Progenitor cell of endocrine pancreas (in vitro differentiated cells): ENCODE measurements at places on chromosomes 6 and 20. TPM values are rescaled to one million over a fixed set of nuclear protein-coding genes. Genes with fewer than 3 reads are reported as not detected.

The SLC2A10 gene
- total RNA-seq, result 16.1 and 16.6 TPM in 2 replicates

GRCh38 chr20:59662856-59663512, 58.6 kb downstream of the PHACTR3 start:
- H3K27ac ChIP-seq, result no peak overlapping the region
- no peak overlapping the region for H3K4me3 ChIP-seq

DNA sequence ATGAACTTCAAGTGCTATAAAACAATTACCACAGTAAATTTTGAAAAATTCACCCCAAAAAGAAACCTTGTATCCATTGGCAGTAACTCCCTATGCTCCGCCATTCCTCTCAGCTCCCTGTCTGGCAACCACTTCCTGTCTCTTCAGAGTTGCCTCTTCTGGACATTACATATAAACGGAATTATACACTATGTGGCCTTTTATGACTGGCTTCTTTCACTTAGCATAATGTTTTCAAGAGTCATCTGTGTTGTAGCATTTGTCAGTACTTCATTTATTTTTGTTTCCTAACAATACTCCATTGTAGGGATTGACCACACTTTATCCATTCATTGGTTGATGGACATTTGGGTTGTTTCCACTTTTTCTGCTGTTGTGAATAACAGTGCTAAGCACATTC, 50.1 kb downstream of the CEP43 start:
- peaks cover 2% of the 10 kb centered on the region for H3K4me1 ChIP-seq
- peaks cover 4% of the 10 kb centered on the region for H3K36me3 ChIP-seq
- no peak overlapping the region for H3K27ac ChIP-seq
- H3K27me3 ChIP-seq, result no peaks in the 10 kb centered on the region
- no peak for DNase-seq

- H3K27ac ChIP-seq, result no peak overlapping the region
- peaks cover 16% of the 10 kb centered on the region for H3K4me1 ChIP-seq
- no peaks in the 10 kb centered on the region for H3K36me3 ChIP-seq
- DNase-seq, result no peak
- H3K27me3 ChIP-seq, result no peaks in the 10 kb centered on the region
- no peak overlapping the region for H3K4me3 ChIP-seq
Observed at GRCh38 chr6:6751619-6752023, 163.1 kb downstream of the LY86 start.

- H3K27me3 ChIP-seq, result no peaks in the 10 kb centered on the region
- H3K4me1 ChIP-seq, result peaks cover 16% of the 10 kb centered on the region
- no peaks in the 10 kb centered on the region for H3K36me3 ChIP-seq
- DNase-seq, result no peak
Observed at GRCh38 chr6:52731719-52732118, 31.6 kb downstream of the GSTA2 start.

DNA sequence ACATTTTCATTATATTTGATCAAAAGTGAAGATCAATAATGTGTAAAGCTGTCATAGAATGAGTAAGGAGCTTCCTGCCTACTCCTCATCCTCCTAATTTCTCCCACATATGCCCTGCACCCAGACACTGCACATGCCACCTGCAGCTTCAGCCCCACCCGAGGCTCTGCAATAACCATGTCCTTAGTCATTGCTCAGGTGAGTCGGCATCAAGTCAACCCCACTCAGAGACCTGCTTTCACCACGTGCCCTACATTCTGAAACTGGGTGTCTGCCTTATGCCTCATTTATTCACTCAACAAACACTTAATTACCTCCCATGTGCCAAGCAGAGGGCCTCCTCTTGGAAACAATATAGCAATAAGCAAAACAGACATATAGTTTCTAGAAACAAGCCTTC, 15.4 kb upstream of the TNFAIP3 start:
- H3K27ac ChIP-seq, result no peak overlapping the region
- no peak overlapping the region for H3K4me3 ChIP-seq
- no peaks in the 10 kb centered on the region for H3K27me3 ChIP-seq

DNA sequence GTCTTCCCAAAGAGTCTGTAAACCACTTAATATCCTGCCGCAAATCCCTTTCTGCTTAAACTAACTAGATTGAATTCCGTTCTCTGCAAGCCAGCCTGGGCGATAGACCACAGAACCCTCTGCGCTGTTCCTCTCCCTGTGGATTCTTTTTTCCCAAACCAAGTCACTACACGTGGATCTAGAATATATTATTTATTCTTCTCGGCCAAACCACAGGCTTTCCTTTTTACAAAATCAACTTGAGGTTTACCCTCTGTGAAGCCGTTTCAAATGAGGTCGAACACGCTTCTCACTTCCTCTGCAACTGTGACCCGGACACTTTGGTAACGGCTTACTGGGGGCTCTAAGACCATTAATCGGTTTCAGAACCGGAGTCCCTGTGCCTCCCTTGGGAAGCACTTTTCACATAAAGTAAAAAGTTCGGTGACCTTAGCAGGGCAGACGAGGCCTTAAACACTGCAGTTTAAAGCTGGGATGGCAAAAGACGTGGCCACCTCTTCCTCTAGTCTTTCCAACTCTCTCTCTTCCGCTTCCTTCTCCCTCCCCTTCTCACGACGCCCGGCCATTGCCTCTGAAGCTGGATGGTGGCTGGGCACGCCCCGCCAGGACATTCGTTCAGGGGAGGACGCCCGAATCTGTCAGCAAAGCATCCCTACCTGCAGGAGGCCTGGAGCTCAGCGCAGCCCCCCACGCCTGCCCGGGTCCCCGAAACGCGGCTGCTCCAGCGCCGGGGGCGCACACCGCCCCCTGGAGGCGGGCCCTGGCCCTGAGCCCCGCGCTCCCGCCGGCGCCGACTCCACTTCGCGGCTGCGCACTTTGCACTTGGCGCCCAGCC, 55.0 kb upstream of the FOXC1 start:
- H3K27me3 ChIP-seq, result peaks cover 2% of the 10 kb centered on the region
- H3K4me3 ChIP-seq, result no peak overlapping the region
- no peak overlapping the region for H3K27ac ChIP-seq
- no peak for DNase-seq
- no peaks in the 10 kb centered on the region for H3K36me3 ChIP-seq

GRCh38 chr6:14058735-14059134, 58.8 kb upstream of the CD83 start:
- H3K27ac ChIP-seq, result no peak overlapping the region
- H3K27me3 ChIP-seq, result peaks cover 12% of the 10 kb centered on the region
- H3K4me3 ChIP-seq, result no peak overlapping the region
- DNase-seq, result no peak
- no peaks in the 10 kb centered on the region for H3K36me3 ChIP-seq
- no peaks in the 10 kb centered on the region for H3K4me1 ChIP-seq

GRCh38 chr6:134105940-134106339, 53.5 kb upstream of the SLC2A12 start:
- peak overlapping the region; percentile 39 for H3K27ac ChIP-seq
- H3K4me3 ChIP-seq, result no peak overlapping the region
- H3K27me3 ChIP-seq, result no peaks in the 10 kb centered on the region

The CRISP3 gene
- not detected in 2 replicates for total RNA-seq

DNA sequence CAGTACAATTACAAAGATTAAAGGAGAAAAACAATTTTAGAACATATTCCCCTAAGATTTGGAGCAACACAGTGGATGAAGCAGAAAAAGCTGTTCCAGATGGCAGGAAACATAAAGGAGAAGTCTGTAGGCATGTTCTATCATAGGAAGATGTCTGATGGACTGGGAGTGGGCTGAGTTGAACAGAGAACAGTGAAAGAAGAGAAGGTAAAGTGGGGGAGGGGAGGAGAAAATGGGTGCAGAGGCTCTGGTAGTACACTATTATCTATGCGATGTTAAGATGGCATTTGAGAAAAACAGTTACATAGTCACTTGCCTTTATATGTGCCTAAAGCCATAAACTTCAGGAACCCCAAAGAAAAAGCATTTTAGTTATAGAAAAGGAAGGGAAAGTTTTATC, 4.2 kb upstream of the PHIP start:
- peaks cover 7% of the 10 kb centered on the region for H3K4me1 ChIP-seq
- H3K4me3 ChIP-seq, result no peak overlapping the region
- DNase-seq, result no peak
- H3K36me3 ChIP-seq, result no peaks in the 10 kb centered on the region
- no peaks in the 10 kb centered on the region for H3K27me3 ChIP-seq
- H3K27ac ChIP-seq, result no peak overlapping the region

GRCh38 chr6:159180001-159180400, 10.8 kb downstream of the FNDC1 start:
- peaks cover 28% of the 10 kb centered on the region for H3K27me3 ChIP-seq
- no peak for DNase-seq
- H3K27ac ChIP-seq, result no peak overlapping the region
- no peak overlapping the region for H3K4me3 ChIP-seq
